ENCODE measurements at places on chromosomes 12 and 14.

DNA sequence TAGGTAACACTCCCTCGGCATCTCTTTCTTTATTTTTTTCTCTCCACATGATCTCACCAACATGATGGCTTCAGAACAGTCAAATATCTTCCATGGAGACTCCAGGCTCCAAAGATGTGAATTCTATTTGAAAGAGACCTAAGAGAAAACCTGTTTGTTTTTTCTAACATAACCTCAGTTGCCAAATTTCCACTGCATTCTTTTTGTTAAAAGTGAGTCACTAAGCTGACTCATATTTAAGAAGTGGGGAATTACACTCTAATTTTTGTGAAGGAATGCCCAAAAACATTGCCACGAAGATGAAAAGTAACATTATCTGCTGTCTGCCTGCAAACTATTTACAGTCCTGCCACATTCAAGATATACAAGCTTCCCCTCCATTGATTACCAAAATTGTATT is 1337.6 kb downstream of the LRFN5 start:
- no peak for DNase-seq

- no peak for DNase-seq
Measured at GRCh38 chr14:29955087-29955486, 27.4 kb upstream of the PRKD1 start.

- DNase-seq: no peak
Measured at GRCh38 chr14:75648066-75648838, 12.4 kb downstream of the ERG28 start.

DNA sequence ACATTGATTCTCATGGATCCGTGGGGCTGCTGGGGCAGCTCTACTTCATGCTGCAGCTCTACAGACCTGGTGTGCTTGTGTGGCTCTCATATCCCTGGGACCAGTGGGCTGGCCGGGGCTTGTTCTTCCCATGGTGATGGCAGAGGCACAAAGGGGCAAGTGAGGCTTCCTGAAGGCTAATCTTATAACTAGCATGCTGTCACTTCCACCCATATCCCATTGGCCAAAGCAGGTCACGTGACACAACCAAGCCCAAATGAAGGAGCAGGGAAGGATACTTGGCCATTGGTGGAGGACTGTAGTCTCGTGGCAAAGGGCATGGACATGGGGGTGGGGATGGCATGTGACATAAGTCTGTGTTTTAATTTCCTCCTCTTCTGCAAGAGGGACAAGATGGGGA is 9.9 kb downstream of the PLBD2 start:
- no peak for DNase-seq

GRCh38 chr14:37874429-37875109 is 279.1 kb downstream of the TTC6 start:
- peak; percentile 59 for DNase-seq

GRCh38 chr12:54004841-54005530 is 3.8 kb upstream of the HOXC8 start:
- DNase-seq: no peak

All from NCI-H1105 (cell line).